ENCODE measurements at places on chromosomes 2 and 18.

GRCh38 chr2:206886696-206887095, 52.6 kb upstream of the CPO start:
- DNase-seq, result no peak

DNA sequence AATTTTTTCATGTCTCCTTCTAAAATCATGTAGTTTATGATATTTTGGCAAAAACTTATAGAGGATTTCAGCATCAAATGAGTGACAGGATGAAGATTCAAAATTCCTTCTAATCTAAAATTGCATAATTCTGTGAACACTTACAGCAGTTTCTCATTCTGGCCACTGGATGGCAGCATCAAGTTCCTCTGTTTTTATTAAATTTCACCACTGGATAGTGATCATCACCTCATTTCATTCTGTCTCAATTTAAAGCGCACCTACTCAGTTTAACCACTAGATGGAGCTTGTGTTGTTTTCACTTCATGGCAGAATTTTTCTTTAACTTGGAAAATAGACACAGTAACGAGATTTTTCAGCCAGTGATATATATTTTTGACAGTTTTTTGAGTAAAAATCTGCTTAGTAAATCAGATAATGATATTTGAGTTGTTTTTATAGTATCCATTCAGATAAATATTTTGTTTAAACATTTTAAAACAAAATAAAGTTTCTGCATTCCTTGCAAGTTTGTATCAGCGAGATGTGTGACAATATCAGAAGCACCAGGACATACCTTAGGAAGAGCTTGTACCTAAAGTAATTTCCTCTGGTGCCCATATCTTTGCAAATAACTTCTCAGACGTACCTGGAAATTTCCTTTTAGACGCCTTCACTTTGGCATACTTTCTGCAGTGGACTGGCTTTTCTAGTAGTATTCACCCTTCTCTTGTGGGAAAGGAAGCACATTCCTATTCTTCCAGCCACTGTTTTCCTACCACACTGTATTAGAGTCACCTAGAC, 94.7 kb upstream of the ARHGAP15 start:
- DNase-seq, result peak; percentile 65

DNA sequence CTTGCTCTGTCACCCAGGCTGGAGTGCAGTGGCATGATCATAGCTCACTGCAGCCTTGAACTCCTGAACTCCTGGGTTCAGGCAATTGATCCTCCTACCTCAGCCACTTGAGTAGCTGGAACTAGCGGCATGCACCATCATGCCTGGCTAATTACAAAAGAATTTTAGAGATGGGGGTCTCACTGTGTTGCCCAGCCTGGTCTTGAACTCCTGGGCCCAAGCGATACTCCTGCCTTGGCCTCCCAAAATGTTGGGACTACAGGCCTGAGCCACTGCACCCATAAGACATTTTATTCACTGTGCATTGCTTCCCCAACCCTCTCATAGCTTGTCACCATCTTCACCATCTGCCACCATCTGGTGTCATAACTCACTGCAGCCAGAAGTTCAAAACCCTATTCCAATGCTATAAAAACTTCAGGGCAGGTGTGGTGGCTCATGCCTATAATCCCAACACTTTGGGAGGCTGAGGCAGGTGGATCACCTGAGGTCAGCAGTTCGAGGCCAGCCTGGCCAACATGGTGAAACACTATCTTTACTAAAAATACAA, 78.7 kb downstream of the NCAPH start:
- no peak for DNase-seq

- no peak for DNase-seq
Measured at GRCh38 chr18:11689669-11690565, 853 bp downstream of the GNAL start.

- DNase-seq, result peak; percentile 65
Measured at GRCh38 chr2:206765242-206766056, at the start of the genes FASTKD2 and MDH1B. Gene FASTKD2, plus strand, starts transcription at chr2:206765606. Its CDS starts 1,088 bp downstream, at chr2:206766694. Gene MDH1B, minus strand, starts transcription at chr2:206765328. Its CDS starts 57 bp downstream, at chr2:206765271.

DNA sequence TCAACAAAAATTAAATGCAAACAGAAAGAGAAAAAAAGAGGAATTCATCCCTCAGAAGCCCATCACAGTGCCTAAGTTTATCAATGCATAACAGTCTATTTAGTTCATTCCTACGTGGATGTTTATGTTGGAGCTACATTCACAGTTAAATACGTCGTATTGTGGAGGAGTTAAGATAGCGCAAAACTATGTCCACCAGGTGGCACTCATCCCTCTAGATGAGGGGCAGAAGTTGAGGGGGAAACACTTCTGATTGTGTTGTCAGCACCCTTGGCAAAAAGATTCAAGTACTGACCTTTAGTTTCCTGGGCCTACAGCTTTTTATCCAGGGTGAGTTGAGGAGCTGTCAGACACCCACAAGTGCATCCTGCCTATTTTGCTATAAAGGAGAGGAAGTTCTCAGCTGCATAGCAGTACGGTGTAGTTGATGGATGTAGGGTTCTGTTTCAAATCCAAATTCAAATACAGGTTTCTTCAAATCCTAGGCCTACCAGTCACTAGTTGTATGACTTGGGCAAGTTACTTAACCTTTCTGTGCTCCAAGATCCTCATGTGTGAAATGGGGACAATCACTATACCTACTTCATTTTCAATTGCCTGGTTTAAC, 26.8 kb upstream of the MYO1B start:
- peak; percentile 3 for DNase-seq

GRCh38 chr2:150165442-150165841, 322.0 kb downstream of the RND3 start:
- no peak for DNase-seq

DNA sequence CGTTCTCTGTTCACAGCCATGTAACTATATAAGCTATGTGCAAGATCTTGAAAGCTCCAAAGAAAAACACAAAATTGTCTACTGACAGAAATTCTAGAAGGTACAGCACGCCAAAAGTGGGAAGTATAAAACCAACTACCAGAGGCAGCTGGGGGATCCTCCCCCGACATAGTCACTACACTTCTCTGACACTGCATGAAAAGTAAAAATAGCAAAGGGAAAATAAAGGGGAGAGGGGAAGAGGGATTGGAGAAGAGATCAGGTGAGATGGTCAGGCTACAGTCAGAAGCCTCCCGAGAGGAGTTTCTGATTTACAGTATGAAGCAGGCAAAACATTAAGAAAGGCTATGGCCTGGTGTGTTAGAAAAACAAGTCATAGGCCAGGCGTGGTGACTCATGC, 39.8 kb upstream of the PCBP1 start:
- DNase-seq, result no peak

- DNase-seq, result no peak
Measured at GRCh38 chr2:240510513-240511210, 47.1 kb downstream of the ANKMY1 start.

GRCh38 chr2:234134496-234134895, 84.0 kb downstream of the SPP2 start:
- no peak for DNase-seq

DNA sequence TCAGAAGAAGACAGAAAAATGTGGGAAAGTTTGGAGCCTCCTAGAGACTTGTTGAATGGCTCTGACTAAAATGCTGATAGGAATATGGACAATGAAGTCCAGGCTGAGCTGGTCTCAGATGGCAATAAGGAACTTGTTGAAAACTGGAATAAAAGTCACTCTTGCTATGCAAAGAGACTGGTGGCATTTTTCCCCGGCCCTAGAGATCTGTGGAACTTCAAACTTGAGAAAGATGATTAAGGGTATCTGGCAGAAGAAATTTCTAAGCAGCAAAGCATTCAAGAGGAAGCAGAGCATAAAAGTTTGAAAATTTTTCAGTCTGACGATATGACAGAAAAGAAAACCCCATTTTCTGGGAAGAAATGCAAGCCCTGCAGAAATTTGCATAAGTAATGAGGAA, 159.3 kb downstream of the MREG start:
- no peak for DNase-seq

- DNase-seq, result no peak
Measured at GRCh38 chr2:158024288-158024898, 77.3 kb upstream of the UPP2 start.

DNA sequence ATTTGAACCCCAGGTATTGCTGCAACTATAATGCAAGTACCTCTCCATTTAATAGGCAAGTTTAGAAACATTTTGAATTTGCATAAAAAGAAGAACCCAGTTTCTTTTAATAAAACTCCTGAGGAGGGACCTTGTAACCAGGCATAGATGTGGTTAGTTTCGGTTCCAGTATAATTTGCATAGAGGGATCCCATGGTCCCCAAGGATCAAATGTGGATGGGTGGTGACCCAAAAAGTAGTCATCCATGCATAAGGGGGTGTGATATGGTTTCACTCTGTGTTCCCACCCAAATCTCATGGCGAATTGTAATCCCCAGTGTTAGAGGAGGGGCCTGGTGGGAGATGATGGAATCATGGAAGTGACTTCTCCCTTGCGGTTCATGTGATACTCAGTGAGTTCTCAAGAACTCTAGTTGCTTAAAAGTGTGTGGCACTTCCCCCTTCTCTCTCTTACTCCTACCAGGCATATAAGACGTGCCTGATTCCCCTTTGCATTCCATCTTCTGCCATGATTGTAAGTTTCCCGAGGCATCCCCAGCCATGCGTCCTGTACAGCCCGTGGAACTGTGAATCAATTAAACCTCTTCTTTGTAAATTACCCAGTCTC, 40.2 kb upstream of the SKA1 start:
- no peak for DNase-seq

GRCh38 chr18:23240609-23240930, 105.3 kb downstream of the CABLES1 start:
- DNase-seq, result no peak

DNA sequence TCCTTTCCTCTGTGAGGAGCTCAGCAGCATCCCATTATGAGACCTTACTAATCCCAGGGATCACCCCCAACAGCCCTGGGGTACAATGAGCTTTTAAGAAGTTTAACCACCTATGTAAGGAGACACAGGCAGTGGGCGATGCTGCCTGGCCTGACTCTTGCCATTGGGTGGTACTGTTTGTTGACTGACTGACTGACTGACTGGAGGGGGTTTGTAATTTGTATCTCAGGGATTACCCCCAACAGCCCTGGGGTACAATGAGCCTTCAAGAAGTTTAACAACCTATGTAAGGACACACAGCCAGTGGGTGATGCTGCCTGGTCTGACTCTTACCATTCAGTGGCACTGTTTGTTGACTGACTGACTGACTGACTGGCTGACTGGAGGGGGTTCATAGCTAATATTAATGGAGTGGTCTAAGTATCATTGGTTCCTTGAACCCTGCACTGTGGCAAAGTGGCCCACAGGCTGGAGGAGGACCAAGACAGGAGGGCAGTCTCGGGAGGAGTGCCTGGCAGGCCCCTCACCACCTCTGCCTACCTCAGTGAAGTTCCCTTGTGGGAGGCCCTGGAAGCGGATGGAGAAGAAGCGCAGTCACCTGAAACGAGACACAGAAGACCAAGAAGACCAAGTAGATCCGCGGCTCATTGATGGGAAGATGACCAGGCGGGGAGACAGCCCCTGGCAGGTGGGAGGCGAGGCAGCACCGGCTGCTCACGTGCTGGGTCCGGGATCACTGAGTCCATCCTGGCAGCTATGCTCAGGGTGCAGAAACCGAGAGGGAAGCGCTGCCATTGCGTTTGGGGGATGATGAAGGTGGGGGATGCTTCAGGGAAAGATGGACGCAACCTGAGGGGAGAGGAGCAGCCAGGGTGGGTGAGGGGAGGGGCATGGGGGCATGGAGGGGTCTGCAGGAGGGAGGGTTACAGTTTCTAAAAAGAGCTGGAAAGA, 7.6 kb downstream of the PROC start:
- no peak for DNase-seq

- peak; percentile 39 for DNase-seq
Measured at GRCh38 chr2:136497709-136498108, 267.6 kb upstream of the THSD7B start.

DNA sequence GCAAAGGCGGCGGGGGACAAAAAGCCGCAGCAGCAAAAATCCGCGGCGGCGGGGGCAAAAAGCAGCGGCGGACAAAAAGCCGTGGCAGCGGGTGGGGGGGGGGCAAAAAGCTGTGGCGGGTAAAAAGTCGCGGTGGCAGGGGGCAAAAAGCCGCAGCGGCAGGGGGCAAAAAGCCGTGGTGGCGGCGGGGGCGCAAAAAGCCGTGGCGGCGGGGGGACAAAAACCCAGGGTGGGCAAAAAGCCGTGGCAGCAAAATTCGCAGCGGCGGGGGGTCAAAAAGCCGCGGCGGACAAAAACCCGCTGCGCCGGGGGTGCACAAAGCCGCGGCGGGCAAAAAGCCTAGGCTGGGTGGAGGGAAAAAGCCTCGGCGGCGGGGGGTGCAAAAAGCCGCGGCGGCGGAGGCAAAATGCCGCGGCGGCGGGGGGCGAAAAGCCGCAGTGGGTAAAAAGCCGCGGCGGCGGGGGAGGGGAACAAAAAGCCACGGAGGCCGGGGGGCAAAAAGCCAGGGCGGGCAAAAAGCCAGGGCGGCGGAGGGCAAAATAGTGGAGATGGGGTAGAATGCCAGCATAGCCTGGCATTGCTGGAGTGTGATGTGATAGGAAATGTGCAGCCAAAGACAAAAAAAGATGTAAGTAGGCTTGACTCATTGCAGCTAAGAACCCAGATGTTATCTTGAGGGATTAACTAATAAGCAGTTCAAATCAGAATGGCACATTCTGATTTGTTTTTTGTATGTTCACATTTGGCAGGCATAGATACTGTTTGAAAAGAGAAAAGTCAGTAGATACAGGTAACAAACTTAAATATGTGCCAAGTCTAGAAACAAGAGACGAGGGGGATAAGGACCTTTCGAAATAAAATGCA, 1076.3 kb downstream of the RPIA start:
- DNase-seq, result no peak

GRCh38 chr2:239247401-239248245, 153.2 kb downstream of the HDAC4 start:
- DNase-seq, result no peak

- no peak for DNase-seq
Measured at GRCh38 chr2:73089270-73090030, 17.9 kb upstream of the SFXN5 start.

- DNase-seq, result no peak
Measured at GRCh38 chr2:101106453-101107181, 44.6 kb downstream of the TBC1D8 start.

All from NCI-H2081 treated with DMSO at 0.1 percent for 48 hours (cell line).